Progenitor cell of endocrine pancreas (in vitro differentiated cells): ENCODE measurements at places on chromosomes 5 and 9.

DNA sequence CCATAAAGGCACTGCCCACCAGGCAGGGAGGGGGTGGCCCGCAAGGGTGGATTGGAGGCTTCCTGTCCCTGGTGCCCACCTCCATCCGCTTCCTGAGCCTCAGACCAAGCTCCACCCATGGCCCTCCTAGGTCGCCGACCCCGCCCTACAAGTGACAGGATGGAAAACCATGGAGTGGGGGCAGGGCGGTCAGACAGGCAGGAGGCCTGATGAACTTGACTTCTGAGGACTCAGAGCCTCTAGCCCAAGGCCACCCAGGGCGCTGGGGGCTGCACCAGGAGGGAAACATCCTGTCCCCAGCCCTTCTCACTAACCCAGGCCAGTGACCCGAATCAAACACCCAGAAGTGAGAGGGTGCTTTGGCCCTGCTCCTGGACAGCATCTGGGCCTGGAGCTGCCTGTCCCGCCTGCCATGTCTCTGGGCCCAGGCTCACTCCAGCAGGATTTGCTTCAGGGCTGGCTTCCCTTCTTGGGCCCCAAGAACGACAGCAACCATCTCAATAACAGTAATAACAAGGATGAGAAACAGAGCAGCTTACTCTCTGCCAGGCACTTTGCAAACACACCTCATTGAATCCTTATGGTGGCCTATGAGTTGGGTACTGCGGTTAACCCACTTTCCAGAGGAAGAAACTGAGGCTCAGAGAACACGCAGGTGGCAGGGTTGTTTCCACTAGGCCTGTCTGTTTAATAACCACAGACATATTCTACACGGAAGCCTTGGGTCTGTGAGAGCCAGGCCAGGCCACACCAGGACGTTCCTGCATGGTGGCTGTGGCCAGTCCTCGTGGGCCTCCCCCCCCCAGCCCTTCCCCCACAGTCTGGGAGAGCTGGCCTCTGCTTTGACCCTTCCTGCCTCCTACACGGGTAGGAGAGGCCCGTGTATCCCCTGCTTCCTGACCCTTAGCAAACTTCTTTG is 4.4 kb upstream of the ST6GALNAC6 start:
- DNase-seq, result no peak

- DNase-seq, result no peak
Measured at GRCh38 chr9:109789556-109789955, 9.6 kb downstream of the PALM2AKAP2 start.

DNA sequence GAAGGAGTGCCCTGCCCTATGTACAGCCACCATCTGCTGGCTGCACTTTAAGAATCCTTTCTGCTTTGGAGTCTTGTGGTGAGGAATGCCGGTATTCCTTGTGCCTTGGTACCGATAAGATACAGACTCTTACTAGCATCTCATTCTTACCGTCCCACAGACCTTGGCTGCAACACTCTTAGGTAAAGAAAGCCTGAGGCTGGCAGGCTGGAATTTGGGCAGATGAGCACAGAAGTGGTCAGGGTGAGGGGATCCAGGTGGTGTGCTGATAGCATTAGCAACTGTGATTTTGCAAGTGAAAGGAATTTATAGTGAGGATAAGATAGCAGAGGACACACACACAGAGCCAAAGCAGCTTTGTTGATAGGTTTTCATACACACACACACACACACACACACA is 198.1 kb downstream of the ENC1 start:
- DNase-seq, result no peak

- no peak for DNase-seq
Measured at GRCh38 chr5:75567710-75568109, 43.5 kb upstream of the ANKDD1B start.

- no peak for DNase-seq
Measured at GRCh38 chr9:138066049-138066448, 188.5 kb downstream of the CACNA1B start.

- DNase-seq, result no peak
Measured at GRCh38 chr9:94692601-94693000, 33.9 kb upstream of the AOPEP start.

- DNase-seq, result no peak
Measured at GRCh38 chr9:94826044-94826443, 99.5 kb downstream of the AOPEP start.

GRCh38 chr5:93644760-93645159 is 61.7 kb downstream of the NR2F1 start:
- no peak for DNase-seq

DNA sequence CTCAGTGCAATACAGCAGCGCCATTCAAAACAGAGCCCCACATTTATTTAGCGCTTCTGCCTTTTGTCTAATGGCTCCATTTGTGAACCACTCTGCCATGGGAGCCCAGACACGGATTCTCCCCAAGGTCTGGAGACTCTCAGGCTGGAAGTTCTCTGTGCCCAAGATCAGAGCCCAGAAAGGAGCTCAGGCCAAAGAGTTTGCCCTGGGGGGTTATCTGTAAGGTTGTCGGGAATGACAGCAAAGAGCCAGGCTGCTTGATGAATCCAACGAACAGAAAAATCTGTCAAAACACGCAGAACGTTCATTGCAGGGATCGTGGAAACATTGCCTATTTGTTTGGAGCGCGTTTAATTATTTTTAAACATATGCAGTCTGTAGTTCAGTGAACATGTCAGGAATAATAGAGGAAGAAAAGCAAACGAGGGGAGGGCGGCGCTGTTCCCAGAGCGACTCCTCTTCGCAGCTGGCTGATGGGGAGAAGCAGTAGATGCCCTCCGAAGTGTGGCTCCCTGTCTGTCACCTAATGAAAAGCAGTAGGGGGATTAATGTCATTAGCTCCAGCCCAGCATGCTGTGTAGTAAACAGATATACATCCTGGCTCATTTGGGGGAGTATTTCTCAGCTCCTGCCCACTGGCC is 464.9 kb upstream of the MPDZ start:
- DNase-seq, result no peak

GRCh38 chr5:94969174-94969573 is 315.7 kb downstream of the MCTP1 start:
- DNase-seq, result no peak
